AG10803 (cell line): ENCODE measurements at places on chromosomes 6 and 20.
A peak's percentile ranks its signal among the peaks of the same experiment; 100 is the strongest.

GRCh38 chr6:170082531-170083187 is 208.2 kb downstream of the DLL1 start:
- DNase-seq, result no peak

- peak; percentile 43 for DNase-seq
Observed at GRCh38 chr6:34696189-34696738, 303 bp downstream of the ILRUN start.

GRCh38 chr6:17393892-17394631 is 667 bp downstream of the CAP2 start:
- peak; percentile 80 for DNase-seq

GRCh38 chr6:162119341-162119740 is 608.2 kb downstream of the PRKN start:
- DNase-seq, result peak; percentile 59

DNA sequence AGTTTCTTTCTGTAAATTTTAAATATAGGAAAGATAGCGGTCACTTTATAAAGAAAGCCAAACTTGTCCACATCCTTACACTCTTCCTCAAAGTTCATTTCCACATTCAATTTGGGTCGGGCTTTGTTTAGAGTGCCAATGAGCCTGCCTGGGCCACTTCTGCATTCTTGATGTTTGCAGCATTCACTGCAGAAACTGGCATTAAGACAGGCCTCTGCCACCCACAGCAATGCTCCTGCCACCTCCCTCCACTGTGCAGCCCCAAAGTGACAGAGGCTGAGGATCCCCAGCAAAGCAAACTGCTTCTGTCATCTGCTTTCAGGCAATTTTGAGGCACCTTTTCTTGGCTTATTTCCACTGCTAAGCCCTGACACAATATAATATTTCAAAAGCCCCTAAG is 61.2 kb downstream of the TNFAIP3 start:
- no peak for DNase-seq

GRCh38 chr6:126890055-126890454 is 228.4 kb upstream of the RSPO3 start:
- DNase-seq, result no peak

- DNase-seq, result no peak
Observed at GRCh38 chr20:23160536-23161243, 74.6 kb upstream of the CD93 start.

GRCh38 chr6:1596088-1596852 is 13.4 kb upstream of the FOXC1 start:
- peak; percentile 29 for DNase-seq

GRCh38 chr6:56848105-56848504 is 106.8 kb upstream of the BEND6 start:
- DNase-seq, result no peak
